Substantia nigra (tissue), 51 donors: ENCODE measurements at places on chromosomes 2 and 18.

DNA sequence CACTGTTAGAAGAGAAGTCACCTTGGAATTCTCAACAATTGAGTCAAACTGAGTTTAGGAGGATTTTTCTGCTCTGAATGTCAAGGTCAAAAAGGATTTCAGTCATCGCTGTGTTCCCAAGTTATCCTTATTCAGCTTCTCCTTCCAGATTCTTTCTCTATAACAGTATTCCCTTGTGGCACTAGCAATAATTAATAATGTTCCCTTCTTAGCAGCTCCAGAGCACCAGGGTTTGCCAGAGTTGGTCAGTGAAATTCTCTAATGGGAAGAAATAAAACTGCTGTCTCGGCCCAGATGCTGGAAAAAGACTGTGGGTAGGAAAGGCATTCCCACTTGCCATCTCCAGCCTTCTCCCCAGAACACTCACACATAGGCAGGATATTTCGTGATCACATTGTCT lies 836.0 kb upstream of the PIK3C3 start:
- DNase-seq: no peak

- no peak for DNase-seq
These were observed 136.1 kb downstream of the ICOS start for GRCh38 chr2:204072443-204073324.

- DNase-seq: no peak
These were observed 5.4 kb downstream of the KLHL14 start for GRCh38 chr18:32767400-32767799.

DNA sequence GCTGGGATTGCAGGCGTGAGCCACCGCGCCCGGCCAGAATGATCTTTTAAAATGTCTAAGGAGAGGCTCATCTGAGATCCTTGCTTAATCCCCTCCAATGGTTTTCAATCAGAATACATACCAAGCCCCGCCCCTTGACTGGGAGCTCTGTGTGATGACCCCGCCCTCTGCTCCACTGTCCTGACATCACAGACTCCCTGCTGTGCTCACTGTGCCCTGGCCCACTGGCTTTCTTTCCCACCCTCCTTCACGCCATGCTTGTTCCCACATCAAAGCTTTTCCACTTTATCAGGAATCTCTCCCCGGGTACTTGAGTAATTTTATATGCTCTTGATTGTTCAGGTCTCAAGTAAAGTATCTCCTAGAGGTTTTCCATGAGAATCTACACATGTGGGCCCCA lies 762.3 kb upstream of the ID2 start:
- no peak for DNase-seq

DNA sequence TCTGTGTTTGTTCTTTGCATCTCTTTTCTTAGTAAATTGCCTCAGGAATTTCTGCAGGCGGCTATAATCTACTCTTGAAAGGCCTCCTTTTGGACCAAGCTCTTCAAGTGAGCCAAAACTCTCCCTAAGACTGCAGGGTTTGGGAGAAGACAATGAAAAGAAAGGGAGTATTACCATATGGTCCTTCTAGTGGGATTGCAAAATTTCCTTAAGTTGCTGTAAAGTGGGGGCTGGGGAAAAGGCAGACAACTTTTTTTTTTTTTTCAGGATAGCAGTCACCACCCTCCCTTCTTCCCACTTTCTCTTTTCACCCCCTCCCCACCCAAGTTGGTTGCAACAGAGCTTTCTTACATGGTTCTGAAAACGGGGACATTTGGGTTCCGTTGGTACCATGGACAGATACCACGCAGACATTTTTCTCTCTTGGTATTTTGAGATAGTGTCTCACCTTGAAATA lies 183.7 kb downstream of the FHOD3 start:
- DNase-seq: no peak

DNA sequence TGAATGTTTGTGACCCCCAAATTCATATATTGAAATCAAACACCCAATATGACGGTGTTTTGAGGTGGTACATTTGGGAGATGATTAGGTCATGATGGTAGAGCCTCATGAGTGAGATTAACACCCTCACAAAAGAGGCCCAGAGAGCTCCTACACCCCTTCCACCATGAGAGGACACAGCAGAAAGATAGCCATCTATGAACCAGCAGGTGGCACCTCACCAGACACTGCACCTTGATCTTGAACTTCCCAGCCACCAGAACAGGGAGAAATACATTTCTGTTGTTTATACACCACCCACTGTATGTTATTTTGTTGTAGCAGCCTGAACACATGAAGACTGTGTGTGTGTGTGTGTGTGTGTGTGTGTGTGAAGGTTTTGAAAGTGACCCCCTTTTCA lies 58.1 kb downstream of the ST3GAL5 start:
- no peak for DNase-seq

DNA sequence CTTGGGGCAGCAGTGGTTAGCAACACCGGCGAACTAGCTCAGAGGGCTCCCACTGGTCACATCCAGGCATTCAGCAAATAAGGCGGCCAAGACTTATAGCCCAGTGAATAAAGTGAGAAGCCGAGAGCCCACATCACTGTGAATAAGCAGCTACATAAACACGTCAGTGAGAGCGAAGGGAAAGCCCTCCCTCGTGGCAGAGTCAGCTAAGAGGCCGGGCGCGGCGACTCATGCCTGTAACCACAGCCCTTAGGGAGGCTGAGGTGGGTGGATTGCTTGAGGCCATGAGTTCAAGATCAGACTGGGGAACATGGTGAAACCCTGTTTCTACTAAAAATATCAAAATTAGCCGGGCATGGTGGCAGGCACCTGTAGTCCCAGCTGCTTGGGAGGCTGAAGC lies 5.2 kb downstream of the D2HGDH start:
- no peak for DNase-seq

DNA sequence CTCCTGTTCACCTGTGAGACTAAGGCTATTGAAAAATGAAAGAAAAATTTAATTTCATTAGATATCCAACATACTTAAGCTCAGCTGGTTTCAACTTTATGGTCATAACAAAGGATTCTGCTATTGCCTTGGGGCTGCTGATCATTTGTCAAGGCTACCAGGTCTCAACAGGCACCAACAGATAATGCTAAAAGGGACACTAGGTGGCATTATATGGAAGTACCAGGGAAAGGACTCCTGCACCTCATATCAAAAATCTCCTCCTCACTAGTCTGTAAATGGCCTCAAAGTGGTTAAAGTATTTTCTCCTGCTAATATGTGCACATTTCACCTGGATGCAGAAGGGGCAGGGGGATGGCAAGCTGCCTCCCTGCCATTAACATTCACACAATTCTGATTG lies 167.9 kb upstream of the REG3A start:
- no peak for DNase-seq
